ENCODE measurements at places on chromosomes 2 and 18. TPM values are rescaled to one million over a fixed set of nuclear protein-coding genes. Genes with fewer than 3 reads are reported as not detected.
A peak's percentile ranks its signal among the peaks of the same experiment; 100 is the strongest.

DNA sequence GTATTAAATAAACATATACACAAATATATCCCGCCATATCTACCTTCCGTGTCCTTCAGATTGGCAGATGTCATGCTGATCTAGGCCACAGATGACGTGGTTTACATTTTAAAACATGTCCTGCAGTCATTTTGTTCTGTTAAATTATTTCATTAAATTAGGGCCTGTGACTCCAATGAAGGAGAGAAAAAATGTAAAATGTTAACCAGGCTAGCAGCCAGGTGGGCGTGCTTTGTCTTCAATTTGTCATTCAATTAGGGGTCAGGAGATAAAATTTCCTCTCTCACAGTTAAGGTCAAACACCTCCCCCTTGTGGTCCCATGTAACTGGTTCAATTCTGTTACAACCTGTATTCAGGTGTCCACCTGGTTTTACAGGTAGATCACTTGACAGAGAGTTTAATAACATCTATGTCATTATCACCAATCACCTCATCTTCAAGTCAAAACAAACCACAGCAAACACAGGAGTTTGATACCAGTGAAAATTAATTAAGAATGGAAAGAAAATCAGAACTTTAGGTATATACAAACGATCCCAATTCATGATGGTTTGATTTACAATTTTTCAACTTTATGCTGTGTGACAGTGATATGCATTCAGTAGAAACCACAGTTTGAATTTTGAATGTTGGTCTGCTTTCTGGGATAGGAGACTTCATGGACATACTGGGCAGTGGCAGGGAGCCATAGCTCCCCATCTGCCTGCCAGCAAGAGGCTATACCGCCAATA is 339.4 kb downstream of the CMPK2 start:
- DNase-seq, result peak; percentile 32

GRCh38 chr2:3169106-3169870 is 208.3 kb downstream of the EIPR1 start:
- no peak for DNase-seq

DNA sequence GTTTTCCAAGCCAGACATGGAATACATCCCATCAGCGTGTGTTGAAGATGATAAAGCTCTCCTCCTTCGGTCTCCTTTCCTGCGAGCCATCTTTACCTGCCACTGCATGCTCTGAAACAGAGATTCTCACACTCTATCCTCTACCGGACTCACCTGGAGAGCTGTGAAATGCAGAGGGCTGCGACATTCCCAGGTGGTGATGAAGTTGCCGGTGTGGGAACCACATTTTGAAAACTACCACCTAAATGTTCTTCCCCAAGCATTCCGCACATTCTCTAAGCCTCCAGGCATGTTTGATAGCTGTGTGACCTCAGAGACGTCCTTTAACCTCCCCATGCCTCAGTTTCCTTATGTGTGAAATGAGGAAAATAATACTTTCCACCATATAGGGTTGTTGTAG is 226.2 kb upstream of the RAB6C start:
- DNase-seq, result no peak

DNA sequence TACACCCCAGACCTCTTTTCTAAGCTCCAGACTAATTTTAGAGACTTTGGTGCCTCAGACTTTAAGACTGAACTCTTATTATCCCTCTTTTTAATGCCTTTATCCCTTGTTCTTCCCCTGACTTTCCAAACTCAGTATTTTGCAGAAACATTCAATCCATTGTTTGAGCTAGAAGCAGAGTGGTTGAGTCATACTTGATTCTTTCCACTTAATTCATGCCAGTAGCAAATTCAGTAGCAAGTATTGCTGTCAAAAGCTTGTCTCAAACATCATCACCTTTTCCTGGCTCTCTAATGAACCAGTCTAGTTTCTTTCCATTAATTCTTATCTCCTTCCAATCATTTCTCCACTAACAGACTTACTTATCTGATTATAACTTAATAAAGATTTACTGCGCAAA is 699.7 kb upstream of the ZNF804A start:
- DNase-seq, result no peak

DNA sequence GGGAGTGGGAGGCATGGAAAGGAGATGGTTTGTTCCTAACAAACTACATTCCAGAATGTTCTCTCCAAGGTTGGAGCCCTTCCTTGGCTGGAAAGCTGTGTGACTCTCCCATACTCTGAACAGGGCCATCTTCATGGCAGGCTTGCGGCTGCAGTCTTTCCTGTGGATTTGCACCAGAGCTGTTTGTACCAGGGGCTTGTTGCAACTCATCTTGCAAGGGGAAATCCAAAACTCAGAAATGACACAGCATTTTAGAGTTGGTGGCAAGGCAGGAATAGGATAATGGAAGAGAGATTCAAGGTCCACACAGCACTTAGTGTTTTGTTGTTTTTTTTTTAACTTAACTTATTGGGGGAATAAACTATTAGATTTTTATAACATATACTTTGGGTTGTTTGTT is 73.7 kb upstream of the ZNF516 start:
- no peak for DNase-seq

GRCh38 chr2:241324775-241325174 is 9.1 kb downstream of the SEPTIN2 start:
- no peak for DNase-seq

DNA sequence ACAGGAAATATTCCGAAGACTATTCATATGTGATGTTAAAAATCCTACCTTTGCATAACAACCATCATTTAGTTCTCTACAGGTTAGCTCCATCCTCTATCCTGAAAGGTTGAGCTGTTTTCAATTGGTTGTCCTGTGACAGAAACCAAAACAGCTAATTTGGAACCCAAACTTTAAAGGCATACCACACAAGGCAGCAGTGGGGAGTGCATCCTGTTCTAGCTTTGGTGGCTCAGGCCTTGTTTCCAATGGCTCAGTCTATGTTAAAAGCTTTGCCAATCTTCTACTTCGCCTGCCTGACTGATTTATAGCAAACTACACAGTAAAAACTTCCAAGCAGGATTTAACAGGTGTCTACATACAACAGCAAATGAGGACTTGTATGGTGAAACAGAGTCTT is 3.2 kb downstream of the CD226 start:
- no peak for DNase-seq

The PAPOLG gene
- 12.8 TPM for polyA plus RNA-seq
